ENCODE measurements at places on chromosomes 3 and 15.

- peaks cover 2% of the 10 kb centered on the region for H3K36me3 ChIP-seq
- DNase-seq: no peak
- no peaks in the 10 kb centered on the region for H3K27me3 ChIP-seq
- no peak overlapping the region for H3K27ac ChIP-seq
These were observed 5.3 kb downstream of the RAF1 start for GRCh38 chr3:12658593-12659058.

- peak overlapping the region; percentile 54 for H3K4me3 ChIP-seq
- no peaks in the 10 kb centered on the region for H3K27me3 ChIP-seq
- no peaks in the 10 kb centered on the region for H3K36me3 ChIP-seq
- DNase-seq: no peak
These were observed 19.2 kb upstream of the TKT start for GRCh38 chr3:53274938-53275605.

- no peak overlapping the region for H3K4me3 ChIP-seq
- no peak for DNase-seq
- H3K4me1 ChIP-seq: no peaks in the 10 kb centered on the region
- no peaks in the 10 kb centered on the region for H3K36me3 ChIP-seq
- no peaks in the 10 kb centered on the region for H3K27me3 ChIP-seq
- H3K27ac ChIP-seq: no peak overlapping the region
These were observed 369.3 kb upstream of the ATP11B start for GRCh38 chr3:182424006-182424405.

DNA sequence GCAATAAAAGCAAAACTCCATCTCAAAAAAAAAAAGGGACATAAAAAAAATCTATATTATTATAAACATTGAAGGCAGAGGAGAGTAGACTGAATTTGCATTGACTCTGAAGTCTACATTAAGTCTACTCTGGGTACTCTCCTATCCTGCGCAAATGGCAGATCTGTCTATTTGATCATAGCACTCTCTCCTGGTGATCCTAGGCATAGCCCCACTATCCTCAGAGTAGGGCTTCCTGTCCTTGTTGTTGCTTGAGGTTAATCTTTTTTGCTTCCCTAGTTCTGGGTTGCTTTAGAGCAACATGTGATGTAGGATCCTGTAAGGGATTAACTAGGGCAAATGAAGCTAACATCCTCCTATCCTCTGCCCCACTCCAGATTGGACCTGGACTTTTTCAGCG, 82.1 kb upstream of the LRRFIP2 start:
- no peaks in the 10 kb centered on the region for H3K27me3 ChIP-seq
- peaks cover 9% of the 10 kb centered on the region for H3K36me3 ChIP-seq
- H3K4me3 ChIP-seq: no peak overlapping the region
- no peak overlapping the region for H3K27ac ChIP-seq
- DNase-seq: no peak

DNA sequence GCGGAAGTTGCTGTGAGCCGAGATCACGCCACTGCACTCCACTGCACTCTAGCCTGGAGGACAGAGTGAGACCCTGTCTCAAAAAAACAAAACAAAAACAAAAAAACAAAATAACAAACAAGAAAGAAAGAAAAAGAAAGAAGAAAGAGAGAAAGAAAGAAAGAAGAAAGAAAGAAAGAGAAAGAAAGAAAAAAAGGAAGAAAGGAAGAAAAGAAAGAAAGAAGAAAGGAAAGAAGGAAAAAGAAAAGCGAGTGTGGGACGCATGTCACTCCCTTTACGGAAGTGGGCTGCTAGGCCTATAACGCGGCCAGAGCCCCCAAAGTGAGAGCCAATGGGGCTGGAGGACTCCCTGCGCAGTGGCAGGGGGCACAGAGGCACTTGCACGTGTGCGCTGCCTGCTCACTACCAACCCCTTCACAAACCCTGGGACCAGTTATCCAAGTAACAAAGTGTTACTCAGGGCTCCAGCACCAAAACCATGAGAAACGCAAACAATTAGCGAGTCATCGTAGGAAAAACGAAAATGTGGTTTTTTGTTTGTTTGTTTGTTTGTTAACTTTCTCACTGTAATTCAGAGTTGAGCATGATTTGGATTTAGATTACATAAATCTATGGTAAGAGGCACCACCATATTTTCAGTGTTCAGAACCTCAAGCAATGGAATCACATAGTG, 40.8 kb upstream of the ATP1B3 start:
- no peak overlapping the region for H3K4me3 ChIP-seq
- peaks cover 2% of the 10 kb centered on the region for H3K4me1 ChIP-seq
- DNase-seq: no peak

- peak overlapping the region; percentile 97 for H3K27ac ChIP-seq
- DNase-seq: peak; percentile 64
- H3K4me3 ChIP-seq: peak overlapping the region; percentile 96
- H3K27me3 ChIP-seq: no peaks in the 10 kb centered on the region
These were observed 1.0 kb downstream of the KAT2B start for GRCh38 chr3:20041197-20041780.

DNA sequence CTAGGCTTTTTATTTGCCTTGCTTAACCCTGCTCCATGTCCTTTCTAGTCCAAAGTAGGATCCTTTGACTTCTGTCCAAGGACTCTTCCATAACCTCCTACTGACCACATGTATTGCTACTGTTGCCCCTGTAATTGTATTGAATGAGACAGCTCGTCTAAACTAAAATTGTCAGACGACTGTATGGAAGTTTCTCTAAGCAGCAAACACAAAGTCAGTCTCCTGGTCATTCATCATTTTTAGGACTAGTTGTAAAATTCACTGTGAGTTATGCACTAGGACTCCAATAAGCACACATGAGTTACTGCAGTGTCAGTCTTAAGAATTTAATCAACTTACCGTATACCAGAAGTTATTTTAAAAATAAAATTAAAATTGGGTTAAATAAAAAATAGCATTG, 32.8 kb downstream of the SLTM start:
- no peak overlapping the region for H3K4me3 ChIP-seq
- DNase-seq: no peak
- H3K27ac ChIP-seq: peak overlapping the region; percentile 24
- peaks cover 16% of the 10 kb centered on the region for H3K36me3 ChIP-seq
- peaks cover 16% of the 10 kb centered on the region for H3K4me1 ChIP-seq

- H3K4me1 ChIP-seq: peaks cover 31% of the 10 kb centered on the region
- H3K4me3 ChIP-seq: no peak overlapping the region
- no peak overlapping the region for H3K27ac ChIP-seq
These were observed 10.7 kb downstream of the RBM15B start for GRCh38 chr3:51401735-51402134.

GRCh38 chr3:188179006-188179966, 25.3 kb downstream of the LPP start:
- no peak overlapping the region for H3K4me3 ChIP-seq
- no peak for DNase-seq
- H3K27ac ChIP-seq: peak overlapping the region; percentile 86
- peaks cover 7% of the 10 kb centered on the region for H3K36me3 ChIP-seq
- peaks cover 47% of the 10 kb centered on the region for H3K4me1 ChIP-seq

- DNase-seq: no peak
- H3K27me3 ChIP-seq: no peaks in the 10 kb centered on the region
- H3K4me3 ChIP-seq: no peak overlapping the region
- peaks cover 27% of the 10 kb centered on the region for H3K36me3 ChIP-seq
These were observed 69.4 kb upstream of the FILIP1L start for GRCh38 chr3:100183608-100184125.

- no peak overlapping the region for H3K4me3 ChIP-seq
- no peak overlapping the region for H3K27ac ChIP-seq
- H3K27me3 ChIP-seq: peaks cover 11% of the 10 kb centered on the region
- no peaks in the 10 kb centered on the region for H3K4me1 ChIP-seq
- H3K36me3 ChIP-seq: no peaks in the 10 kb centered on the region
- DNase-seq: no peak
These were observed 18.9 kb upstream of the GREM1 start for GRCh38 chr15:32698773-32699390.

DNA sequence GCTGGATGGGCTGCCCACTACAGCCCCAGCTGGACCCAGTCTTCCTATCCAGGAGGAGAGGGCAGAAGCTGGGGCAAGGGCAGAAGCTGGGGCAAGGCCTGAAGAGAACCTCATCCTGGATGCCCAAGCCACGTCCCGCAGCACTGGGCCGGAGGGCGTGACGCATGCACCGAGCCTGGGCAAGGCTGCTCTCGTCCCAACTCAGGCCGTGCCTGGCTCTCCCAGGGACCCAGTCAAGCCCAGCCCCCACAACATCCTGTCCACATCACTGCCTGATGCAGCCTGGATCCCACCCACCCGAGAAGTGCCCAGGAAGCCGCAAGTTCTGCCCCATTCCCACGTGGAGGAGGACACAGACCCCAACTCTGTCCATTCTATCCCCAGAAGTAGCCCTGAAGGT, 22.3 kb downstream of the FBLN2 start:
- H3K27me3 ChIP-seq: no peaks in the 10 kb centered on the region
- peaks cover 10% of the 10 kb centered on the region for H3K4me1 ChIP-seq
- no peak for DNase-seq
- no peak overlapping the region for H3K4me3 ChIP-seq
- H3K27ac ChIP-seq: no peak overlapping the region

DNA sequence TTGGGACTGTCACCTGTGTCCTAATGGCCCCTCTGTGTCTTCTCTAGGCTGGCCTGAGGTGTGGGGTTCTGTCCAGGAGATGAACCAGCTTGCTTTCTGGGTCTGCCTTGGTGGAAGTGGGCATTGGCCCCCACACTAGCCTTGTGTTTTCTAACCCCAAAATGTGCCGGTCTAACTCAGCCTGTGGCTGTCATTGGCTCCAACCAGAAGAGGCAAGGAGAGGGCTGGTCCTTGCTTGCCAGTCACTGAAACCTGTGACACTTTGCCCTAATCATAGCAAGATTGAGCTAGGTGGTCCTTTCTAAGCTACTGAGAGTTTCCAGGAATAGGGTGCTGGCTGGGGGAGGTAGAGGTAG, 2.2 kb downstream of the C15orf39 start:
- peak overlapping the region; percentile 95 for H3K27ac ChIP-seq
- no peak for DNase-seq
- no peaks in the 10 kb centered on the region for H3K27me3 ChIP-seq

DNA sequence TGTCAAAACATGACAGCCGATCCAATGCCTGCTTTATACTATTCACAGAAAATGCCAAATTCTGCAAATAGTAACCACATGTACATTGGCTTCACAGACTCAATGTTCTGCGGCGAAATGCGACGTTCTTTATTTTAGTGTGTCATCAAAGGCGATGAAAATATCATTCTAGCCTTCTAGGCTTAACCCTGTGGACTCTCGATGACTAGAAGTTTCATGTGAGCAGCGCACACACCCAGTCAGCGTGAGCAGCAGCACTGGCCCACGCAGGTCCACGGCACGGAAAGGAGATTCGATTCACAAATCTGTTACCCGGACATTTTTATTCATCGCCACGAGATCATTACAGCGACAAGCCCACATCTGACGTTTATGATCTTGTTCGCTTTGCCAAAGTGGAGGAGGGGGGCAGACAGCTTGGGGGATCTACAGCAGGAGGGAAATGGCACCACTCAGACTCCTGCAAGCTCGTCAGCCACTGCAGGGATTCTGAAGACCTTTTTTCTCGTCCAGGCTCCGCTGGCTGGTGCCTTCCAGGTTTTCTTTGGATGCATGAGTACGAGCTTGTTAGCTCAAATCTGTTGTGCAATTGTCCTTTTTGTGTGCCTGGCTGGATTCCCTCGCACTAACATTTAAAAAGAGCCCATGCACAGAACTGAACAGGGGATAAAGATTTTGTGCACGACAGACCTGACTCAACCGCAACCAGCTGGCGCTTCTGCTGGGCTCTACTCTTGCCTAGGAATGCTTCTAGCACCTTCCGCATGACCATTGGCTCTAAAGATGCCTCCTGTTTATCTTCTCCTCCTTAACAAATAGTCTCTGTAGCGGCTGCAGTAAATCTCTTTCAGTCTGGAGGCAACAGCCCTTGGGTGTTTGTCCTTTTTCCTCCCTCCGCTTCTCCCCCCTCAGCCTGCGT, 938.4 kb downstream of the MCTP2 start:
- DNase-seq: no peak
- no peak overlapping the region for H3K27ac ChIP-seq
- H3K4me1 ChIP-seq: no peaks in the 10 kb centered on the region
- no peak overlapping the region for H3K4me3 ChIP-seq
- peaks cover 23% of the 10 kb centered on the region for H3K27me3 ChIP-seq

DNA sequence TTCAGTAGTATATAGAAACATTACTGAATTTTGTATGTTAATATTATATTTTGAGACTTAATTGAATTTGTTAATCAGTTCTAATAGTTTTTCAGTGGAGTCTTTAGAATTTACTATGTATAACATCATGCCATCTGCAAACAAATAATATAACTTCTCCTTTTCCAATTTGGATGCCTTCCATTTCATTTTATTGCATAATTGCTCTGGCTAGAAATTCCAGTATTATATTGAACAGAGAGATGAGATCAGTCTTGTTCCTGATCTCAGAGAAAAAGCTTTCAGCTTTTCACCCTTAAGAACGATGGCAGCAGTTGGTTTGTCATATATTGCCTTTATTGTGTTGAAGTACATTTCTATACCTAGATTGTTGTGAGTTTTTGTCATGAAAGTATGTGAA, 40.4 kb downstream of the OR4F15 start:
- no peak overlapping the region for H3K4me3 ChIP-seq
- no peaks in the 10 kb centered on the region for H3K36me3 ChIP-seq
- no peaks in the 10 kb centered on the region for H3K4me1 ChIP-seq
- DNase-seq: no peak

- DNase-seq: no peak
- H3K4me1 ChIP-seq: no peaks in the 10 kb centered on the region
- no peak overlapping the region for H3K4me3 ChIP-seq
- no peak overlapping the region for H3K27ac ChIP-seq
- peaks cover 6% of the 10 kb centered on the region for H3K27me3 ChIP-seq
These were observed 247.7 kb downstream of the MYRIP start for GRCh38 chr3:40057077-40057476.
